GM12878 (cell line): ENCODE measurements at places on chromosomes 2 and 18. TPM values are rescaled to one million over a fixed set of nuclear protein-coding genes. Genes with fewer than 3 reads are reported as not detected.

The TUBA3E gene
- not detected in 2 replicates for total RNA-seq

DNA sequence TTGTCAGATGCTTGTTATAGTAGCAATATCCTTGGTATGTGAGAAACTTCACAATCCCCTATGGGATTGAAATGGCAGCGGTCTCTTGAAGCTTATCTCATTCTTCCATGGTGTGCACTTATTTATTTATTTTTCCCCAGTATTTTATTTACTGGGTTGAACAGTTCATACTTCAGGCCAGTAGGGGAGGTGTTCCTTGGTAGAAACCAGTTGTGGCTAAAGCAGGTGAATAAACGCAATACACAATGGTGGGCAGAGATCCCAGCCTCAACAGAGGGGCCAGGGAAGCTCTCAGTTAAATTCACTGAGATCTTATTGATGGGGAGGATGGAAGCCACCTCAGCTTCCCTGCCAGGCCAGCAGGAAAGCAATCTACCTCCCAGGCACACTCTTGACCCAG is 93.7 kb upstream of the SRD5A2 start:
- DNase-seq = no peak

The MDH1B gene
- total RNA-seq = 1.0 TPM in 2 replicates

The CTLA4 gene
- total RNA-seq = 0.29 TPM in 1 of 2 replicates, not detected in the other

GRCh38 chr18:51164761-51165281 is 32.7 kb downstream of the MEX3C start:
- DNase-seq = no peak

The LONRF2 gene
- total RNA-seq = 0.03 and 0.08 TPM in 2 replicates

The PASK gene
- total RNA-seq = 49.6 and 54.9 TPM in 2 replicates

The UCN gene
- 1.1 and 2.0 TPM in 2 replicates for total RNA-seq

GRCh38 chr18:45104049-45104395 is 423.3 kb downstream of the SETBP1 start:
- DNase-seq = no peak

DNA sequence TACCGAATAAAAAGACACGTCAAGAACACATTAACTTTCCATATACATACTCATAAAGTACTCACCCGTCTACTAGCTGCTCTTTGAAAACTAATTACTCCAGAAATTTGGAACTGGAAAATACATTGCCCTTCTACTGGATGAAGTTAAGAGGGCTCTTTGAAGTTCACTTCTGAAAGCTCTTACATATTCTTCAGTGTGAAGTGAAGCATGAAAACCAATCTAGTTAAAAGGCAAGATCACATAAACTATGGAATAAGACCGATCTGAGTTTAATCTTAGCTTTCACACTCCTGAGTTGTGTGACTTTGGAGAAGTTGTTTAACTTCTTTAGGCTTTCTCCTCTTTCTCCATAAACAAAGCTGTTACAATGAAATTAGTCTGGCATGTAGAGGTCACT is 38.5 kb downstream of the REV1 start:
- DNase-seq = no peak

DNA sequence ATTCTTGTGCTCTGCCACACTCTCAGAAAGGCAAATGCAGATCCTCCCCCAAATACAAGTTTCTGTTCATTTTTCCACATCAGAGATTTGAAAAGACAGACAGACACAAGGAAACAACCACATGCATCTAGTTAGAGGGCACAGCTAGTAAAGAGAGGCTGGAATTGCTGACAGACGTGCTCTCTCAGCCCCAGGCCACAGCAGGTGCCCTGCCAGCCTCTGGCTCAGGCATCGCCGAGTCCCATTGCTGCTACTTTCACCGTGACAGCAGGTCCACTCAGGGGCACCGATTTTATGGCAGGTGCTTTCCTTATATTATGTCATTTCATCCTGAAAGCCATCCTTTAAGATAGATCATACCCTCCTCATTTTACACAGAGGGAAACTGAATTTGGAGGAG is 507.5 kb downstream of the EIPR1 start:
- no peak for DNase-seq

The ZCCHC2 gene
- 12.0 and 14.4 TPM in 2 replicates for total RNA-seq

DNA sequence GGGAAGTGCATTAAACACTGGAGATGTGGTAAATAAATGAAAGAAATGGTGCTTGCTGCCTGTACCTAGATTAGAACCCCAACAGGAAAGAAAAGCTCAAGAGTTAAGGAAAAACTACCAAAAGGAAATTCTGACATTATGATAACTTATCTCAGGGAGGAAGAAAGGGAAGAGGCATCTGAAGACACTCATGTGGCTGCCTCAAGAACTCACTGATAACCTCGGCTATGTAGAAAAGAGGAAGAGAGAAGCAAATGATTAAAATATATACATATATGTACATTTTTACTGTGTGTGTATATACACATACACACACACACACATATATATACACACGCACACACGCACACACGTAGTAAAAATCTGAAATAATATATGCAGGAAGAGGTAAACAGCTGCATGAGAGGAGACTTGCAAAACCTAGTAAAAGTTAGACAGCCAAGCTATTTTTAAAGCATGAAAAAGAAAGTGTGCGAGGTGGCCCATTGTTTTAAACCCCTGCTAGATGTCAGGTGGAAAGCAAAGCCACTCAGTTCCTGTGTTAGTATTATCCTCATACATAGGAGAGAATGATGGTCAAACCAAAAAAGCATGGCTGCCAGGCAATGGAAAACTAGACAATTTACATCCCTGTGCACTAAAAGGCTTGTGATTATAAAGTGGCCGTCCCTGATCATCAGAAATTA is 483.0 kb upstream of the NRP2 start:
- DNase-seq = no peak

The RBBP8 gene
- total RNA-seq = 65.0 and 66.6 TPM in 2 replicates

DNA sequence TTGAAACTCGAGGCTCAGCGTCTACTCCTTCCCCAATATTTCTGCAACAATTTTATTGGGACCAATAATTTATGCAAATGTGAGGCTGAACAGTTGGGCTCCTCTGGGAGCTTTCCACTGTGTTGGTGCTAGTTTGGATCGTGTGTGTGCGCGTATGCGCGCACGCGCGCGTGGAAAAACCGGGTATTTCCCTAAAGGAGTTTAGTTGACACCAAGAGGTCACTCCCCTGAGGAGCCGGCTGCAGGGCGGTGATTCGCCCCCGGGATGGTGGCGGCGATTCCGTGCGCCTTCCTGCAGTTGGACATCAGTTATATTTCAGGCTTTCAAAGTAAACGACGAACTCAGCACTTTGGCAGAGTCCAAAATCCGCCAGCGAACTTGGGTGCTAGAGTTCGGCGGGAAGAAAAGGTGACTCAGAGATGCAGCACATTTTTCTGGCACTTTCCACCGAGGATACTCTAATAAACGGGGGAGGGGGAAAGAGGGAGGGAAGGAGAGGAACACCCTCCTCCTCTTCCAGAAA is 186.5 kb upstream of the FANCL start:
- no peak for DNase-seq

DNA sequence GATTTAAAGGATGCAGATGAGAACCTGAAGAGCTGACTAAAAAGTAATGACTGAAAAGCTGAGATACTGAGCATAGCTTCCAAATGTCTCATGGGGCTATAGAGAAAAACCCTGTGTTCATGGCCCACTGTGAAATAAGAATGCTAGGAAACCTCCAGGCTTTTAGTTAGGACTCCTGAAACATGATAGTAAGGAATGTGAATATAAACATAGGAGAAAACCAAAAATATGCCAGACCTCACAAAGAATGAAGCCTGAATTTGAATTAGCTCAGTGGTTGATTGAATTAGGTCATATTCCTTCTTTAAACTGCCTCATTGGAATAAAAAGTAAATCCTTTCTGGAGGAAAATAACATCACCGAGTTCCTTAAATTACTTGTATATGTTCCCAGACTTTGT is 194.5 kb upstream of the NXPH2 start:
- DNase-seq = no peak

GRCh38 chr2:30567317-30567716 is 120.3 kb downstream of the LCLAT1 start:
- DNase-seq = no peak

DNA sequence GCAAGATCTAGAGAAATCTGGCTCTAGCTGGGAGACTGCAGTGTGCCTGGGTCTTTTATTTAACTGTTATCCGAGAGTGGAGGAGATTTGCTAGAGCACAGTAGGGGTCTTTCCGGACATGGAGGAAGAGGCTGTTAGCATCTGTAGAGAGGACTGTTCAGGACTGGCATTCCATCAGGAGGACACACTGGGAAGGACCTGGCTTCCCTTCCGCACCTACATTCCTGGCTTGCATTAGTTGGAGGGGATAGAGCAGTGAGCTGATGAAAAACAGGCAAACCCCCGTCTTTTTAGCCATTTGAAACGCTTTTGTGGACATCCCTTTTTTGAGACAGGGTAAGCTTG is 874 bp upstream of the PIEZO2 start:
- no peak for DNase-seq

- no peak for DNase-seq
These were observed 214.5 kb upstream of the CTAGE1 start for GRCh38 chr18:22632191-22632590.

DNA sequence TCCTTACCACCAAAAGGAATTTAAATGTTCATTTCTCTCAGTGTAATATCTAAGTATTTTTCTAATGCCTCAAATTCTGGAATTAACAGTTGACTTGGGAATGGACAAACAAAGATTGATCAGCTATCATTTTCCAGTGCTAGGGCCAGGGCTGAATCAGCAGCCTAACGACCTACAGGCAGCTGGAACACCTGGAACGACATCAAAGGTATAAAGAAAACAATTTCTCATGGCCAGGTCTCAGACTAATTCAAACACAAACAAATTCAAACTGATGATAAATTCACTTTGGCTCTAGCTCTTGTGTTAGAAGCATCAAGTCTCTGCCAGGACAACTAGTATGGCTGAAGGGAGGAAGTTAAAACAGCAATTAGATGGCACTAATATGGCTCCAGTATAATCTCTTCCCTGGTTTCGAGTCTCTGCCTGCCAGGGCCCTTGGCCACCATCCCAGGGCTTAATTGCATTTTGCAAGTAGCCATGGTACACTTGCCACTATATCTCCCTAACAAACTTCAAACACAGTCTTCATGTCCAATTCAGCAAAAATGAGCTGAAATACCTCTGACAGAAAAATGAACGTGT is 70.2 kb upstream of the FSHR start:
- DNase-seq = no peak

The NYAP2 gene
- total RNA-seq = not detected in 2 replicates

- DNase-seq = no peak
These were observed 199.3 kb downstream of the HDAC4 start for GRCh38 chr2:239201531-239201876.

GRCh38 chr2:109385506-109385905 is 228.3 kb downstream of the SEPTIN10 start:
- DNase-seq = no peak

GRCh38 chr18:7038330-7038851 is 79.2 kb downstream of the LAMA1 start:
- DNase-seq = no peak

The SERPINB10 gene
- total RNA-seq = 17.5 and 21.6 TPM in 2 replicates

DNA sequence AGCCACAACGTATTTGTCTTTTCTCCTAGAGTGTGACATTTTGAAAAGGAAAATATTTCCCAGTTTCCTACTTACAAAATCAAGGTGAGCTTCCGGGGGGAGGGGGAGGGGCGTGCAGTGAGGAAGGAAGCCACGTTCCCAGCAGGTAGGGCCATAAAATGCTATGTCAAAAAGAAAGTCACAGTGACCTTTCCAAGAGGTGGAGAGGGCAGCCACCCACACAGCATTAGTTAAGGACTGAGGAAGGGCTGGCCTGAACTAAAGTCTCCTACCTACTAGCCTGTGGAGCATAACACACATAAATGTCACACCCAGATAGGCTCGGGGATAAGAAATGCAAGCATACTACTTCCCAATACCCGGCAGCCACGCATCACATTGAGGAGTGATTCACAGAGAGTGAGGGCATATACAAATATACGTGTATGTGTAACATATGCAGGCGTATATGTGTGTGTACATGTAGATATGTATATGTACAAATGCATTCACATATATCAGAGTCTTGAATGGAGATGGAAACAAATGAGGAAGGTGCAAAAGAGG is 191.1 kb downstream of the STK39 start:
- no peak for DNase-seq

The CYP26B1 gene
- total RNA-seq = not detected in 2 replicates

The RRM2 gene
- total RNA-seq = 231 and 270 TPM in 2 replicates

GRCh38 chr2:148031152-148031551 is 10.3 kb downstream of the MBD5 start:
- no peak for DNase-seq

The AKAIN1 gene
- not detected in 2 replicates for total RNA-seq

DNA sequence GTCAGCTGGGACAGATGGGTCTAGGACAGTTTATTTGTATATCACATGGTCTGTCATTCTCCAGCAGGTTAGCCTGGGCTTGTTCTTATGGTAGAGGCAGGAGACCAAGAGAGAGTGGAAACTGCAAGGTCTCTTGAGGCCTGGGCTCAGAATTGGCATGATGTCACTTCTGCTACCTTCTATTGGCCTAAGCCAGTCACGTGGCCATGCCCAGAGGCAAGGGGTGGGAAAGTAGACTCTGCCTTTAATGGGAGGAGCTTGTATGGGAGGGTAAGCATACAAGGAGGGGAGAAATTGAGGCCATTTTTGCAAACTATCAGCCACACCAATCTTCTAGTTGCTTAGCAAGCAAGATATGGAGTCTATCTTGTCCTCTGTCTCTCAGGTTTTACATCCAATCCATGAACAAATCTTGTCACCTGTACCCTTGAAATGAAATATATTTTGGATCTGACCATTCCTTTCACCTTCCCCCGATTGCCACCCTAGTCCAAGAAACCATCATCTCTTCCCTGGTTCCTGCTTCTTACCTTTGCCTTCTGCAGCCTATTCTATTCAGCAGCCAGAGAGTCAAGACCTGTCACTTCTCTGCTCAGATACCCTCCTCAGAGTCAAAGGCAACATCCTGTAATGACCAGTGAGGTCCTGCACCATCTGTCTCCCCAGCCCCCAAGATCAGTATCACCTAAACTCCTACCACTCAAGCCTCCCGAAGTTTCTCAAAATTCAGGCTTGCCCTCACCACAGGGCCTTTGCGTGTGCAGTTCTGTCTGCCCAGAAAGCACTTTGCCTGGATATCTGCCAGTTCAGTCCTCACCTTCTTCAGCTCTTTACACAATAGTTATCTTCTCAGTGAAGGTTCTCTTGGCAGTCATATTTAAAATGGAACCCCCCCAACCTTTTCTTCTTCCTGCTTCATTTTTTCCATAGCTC is 240.0 kb downstream of the LOXHD1 start:
- DNase-seq = no peak

GRCh38 chr2:226623587-226624368 is 175.8 kb downstream of the IRS1 start:
- DNase-seq = no peak

DNA sequence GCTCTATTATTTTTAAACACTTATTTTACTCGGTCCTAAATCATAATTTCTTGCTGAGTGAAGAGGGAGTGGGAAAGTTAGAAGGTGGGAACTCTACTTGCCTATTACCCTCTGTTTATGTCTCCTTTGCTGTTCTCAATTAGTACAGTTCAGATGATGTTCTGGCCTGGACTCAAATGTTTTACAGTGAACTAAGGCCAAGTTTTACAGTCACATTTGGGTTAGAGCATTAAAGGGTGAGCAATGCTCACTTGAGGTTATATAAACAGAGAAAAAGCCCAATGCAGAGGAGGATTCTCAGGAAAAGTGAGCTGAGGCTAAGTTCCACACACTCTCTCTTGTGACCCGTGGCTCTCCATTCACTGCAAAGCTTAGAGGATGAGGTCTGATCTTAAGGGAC is 52.4 kb downstream of the ITSN2 start:
- DNase-seq = no peak

GRCh38 chr2:202450785-202451184 is 74.7 kb downstream of the BMPR2 start:
- no peak for DNase-seq

The ITGB6 gene
- not detected in 2 replicates for total RNA-seq

GRCh38 chr2:7209757-7210555 is 292.7 kb downstream of the RNF144A start:
- no peak for DNase-seq

- no peak for DNase-seq
These were observed 78.6 kb upstream of the MAP3K20 start for GRCh38 chr2:172997031-172997430.
